Activated CD4-positive, alpha-beta memory T cell treated with anti-CD3 and anti-CD28 coated beads for 36 hours (primary cell): ENCODE measurements at places on chromosomes 5 and 9.

DNA sequence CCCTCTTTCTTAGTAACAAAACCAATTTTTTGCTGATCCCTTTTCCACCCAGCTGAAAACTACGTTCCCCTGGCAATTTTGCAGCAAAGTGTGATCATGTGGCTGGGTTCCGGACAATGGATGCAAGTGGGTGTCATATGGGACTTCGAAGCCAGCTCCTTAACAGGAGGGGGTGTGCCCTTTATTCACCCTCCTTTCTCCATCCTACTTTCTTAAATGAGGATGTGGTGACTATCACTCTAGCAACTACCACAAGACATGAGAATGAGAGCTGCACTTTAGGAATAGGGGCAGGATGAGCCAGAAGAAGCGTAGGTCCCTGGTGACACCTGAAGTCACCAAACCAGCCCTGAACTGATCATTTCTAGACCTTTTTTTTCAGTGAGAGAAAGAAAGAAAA, 58.9 kb downstream of the IRF1 start:
- H3K36me3 ChIP-seq, result peaks cover 10% of the 10 kb centered on the region
- H3K4me3 ChIP-seq, result no peak overlapping the region
- no peaks in the 10 kb centered on the region for H3K27me3 ChIP-seq
- no peak for DNase-seq
- peak overlapping the region; percentile 98 for H3K27ac ChIP-seq

GRCh38 chr5:148855249-148856008, 29.0 kb downstream of the ADRB2 start:
- H3K4me3 ChIP-seq, result no peak overlapping the region
- H3K27me3 ChIP-seq, result no peaks in the 10 kb centered on the region
- no peak overlapping the region for H3K27ac ChIP-seq
- no peaks in the 10 kb centered on the region for H3K36me3 ChIP-seq
- no peak for DNase-seq

- no peak overlapping the region for H3K27ac ChIP-seq
- H3K36me3 ChIP-seq, result peaks cover 7% of the 10 kb centered on the region
- H3K27me3 ChIP-seq, result no peaks in the 10 kb centered on the region
- no peak for DNase-seq
- no peak overlapping the region for H3K4me3 ChIP-seq
Measured at GRCh38 chr9:123872710-123873109, 57.2 kb downstream of the DENND1A start.

- H3K4me1 ChIP-seq, result peaks cover 69% of the 10 kb centered on the region
- no peak overlapping the region for H3K4me3 ChIP-seq
- DNase-seq, result no peak
- H3K27me3 ChIP-seq, result no peaks in the 10 kb centered on the region
- peaks cover 6% of the 10 kb centered on the region for H3K36me3 ChIP-seq
- no peak overlapping the region for H3K27ac ChIP-seq
Measured at GRCh38 chr5:14597080-14597479, 15.5 kb downstream of the OTULINL start.

- DNase-seq, result no peak
- H3K27ac ChIP-seq, result no peak overlapping the region
- no peak overlapping the region for H3K4me3 ChIP-seq
Measured at GRCh38 chr9:126151686-126152134, 174.9 kb upstream of the MVB12B start.

DNA sequence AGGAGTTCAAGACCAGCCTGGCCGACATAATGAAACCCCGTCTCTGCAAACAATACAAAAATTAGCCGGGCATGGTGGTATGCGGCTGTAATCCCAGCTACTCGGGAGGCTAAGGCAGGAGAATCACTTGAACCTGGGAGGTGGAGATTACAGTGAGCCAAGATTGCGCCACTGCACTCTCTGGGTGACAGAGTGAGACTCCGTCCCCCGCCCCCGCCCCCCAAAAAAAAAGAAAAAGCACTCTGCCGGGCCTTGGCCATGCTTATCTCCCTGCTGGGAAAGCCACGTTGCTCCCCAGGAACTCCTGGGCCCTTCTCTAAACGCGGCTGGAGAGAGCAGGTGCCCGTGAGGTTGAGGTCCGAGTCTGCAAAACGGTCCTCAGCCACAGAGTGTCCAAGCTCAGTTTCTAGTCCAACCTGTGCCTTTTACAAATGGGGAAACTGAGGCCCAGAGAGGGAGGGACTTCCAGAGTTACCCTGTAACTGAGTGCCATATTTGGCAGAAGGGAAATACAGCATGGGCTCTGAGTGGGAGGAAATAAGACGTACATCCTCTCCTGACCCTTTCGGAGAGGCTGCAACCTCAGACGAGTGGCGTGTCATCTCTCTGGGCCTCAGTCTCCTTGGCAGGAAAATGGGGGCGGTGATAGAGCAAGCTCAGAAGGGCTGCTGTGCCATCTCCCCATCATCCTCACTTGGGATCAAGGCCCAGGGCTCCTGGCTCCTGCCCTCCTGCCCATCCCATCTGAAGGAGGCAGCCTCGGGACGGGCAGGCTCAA, 6.6 kb upstream of the PHYHD1 start:
- DNase-seq, result peak; percentile 40
- H3K27ac ChIP-seq, result peak overlapping the region; percentile 28
- H3K4me1 ChIP-seq, result peaks cover 37% of the 10 kb centered on the region
- no peak overlapping the region for H3K4me3 ChIP-seq
- no peaks in the 10 kb centered on the region for H3K27me3 ChIP-seq

- no peak overlapping the region for H3K4me3 ChIP-seq
- H3K4me1 ChIP-seq, result no peaks in the 10 kb centered on the region
- H3K27me3 ChIP-seq, result no peaks in the 10 kb centered on the region
Measured at GRCh38 chr9:103942651-103943050, 151.5 kb upstream of the SMC2 start.

DNA sequence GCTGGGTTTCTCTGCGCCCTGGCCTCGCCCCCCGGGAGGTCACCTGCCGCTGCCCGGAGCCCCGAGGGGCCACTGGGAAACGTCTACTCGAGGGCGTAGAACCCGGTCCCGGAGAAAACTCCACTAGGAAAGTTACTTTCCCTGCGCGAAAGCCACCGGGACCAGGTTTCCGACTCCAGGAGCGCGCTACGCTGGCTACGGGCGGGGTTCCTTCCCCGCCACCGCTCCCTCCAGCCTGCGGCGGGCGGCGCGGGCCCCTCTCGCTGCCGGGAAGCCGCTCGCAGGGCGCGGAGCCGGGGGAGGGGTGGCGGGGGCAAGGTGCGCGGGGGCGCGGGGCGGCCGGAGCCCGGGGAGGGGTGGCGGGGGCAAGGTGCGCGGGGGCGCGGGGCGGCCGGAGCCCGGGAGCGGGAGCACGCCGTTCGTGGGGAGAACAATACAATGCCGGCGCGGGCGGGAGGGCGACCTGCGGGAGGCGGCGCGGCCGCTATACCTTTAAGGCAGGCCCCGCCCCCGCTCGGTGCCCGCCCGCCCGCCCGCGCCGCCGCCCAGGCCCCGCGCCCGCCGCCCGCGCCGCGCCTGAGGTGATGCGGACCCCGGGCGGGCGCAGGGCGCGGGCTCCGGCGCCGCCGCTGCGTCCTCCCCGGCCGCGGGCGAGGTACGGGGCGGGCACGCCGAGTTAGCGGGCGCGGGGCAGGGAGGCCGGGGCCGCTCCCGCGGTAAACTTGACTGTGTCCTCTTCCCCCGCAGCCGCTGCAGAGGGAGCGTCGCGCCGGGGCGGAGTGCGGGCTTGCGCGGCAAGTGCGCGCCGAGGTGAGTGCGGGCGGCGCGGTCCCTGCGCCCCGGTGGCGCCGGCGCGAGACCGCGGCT, 278.1 kb downstream of the AOPEP start:
- H3K36me3 ChIP-seq, result peaks cover 2% of the 10 kb centered on the region
- no peak overlapping the region for H3K27ac ChIP-seq

DNA sequence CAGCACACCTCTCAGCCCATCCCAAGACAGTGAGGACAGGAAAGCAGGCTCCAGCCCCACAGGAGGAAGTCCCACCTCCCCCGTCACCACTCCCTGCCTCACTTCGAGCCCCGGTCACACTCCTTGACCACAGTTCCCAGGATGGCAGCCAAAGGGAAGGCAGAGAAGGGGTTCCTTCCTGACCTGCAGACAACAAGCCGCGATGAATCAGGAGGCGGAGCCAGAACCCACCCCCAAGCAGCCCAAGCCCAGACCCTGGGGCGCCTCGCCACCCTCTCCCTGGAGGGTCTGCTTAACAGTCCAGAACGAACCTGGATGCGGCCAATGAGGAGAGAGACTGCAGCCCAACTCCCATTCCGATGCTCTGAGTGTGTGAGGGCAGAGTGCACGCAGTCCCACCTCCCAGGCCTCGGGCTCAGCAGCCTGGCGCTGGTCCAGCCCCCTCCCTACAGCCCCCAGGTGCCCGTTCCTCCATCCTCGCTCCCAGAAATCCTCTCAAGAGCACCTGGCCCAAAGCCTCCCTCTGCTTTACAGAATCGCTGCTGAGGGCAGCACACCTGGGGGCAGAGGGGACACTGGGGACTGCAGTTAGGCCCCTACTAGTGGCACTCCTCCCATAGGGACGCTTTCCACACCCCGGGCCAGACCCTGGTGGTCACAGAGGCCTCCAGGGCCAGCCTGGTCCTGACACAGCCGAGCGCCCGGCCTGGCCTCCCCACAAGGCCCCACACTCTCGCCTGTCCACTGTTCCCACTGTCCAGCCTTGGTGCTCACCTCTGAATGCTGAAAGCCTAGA, 69.6 kb upstream of the LRRTM2 start:
- no peak for DNase-seq
- H3K27me3 ChIP-seq, result no peaks in the 10 kb centered on the region
- no peaks in the 10 kb centered on the region for H3K4me1 ChIP-seq
- peaks cover 8% of the 10 kb centered on the region for H3K36me3 ChIP-seq

- no peaks in the 10 kb centered on the region for H3K4me1 ChIP-seq
- no peak for DNase-seq
- no peaks in the 10 kb centered on the region for H3K27me3 ChIP-seq
- no peak overlapping the region for H3K4me3 ChIP-seq
Measured at GRCh38 chr5:7638456-7638855, 212.5 kb downstream of the CFAP90 start.

DNA sequence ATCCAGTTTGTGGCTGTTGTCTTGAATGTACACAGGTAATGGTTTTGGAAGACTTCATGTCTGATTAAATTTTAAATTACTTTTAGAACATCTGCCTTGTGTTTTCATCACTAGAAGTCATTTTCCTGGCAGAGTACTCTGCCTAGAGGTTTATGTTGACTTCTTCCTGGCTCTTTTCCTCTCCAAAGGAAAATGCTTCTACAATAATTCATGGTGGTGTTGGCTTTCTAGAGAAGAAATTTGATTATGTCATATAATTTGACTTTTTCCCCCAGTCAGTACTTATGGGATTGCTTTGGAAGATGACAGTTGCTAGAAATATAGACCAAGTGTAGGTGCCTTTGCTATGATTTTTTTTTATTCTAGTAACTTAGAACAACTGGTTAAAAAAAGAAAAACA, 46.8 kb downstream of the F2RL2 start:
- H3K27ac ChIP-seq, result no peak overlapping the region
- H3K27me3 ChIP-seq, result no peaks in the 10 kb centered on the region
- H3K4me1 ChIP-seq, result peaks cover 9% of the 10 kb centered on the region
- no peak overlapping the region for H3K4me3 ChIP-seq
- no peak for DNase-seq

GRCh38 chr5:66169534-66169933, 25.4 kb downstream of the SREK1 start:
- peaks cover 36% of the 10 kb centered on the region for H3K4me1 ChIP-seq
- no peak for DNase-seq
- H3K27ac ChIP-seq, result no peak overlapping the region
- no peaks in the 10 kb centered on the region for H3K27me3 ChIP-seq

- H3K36me3 ChIP-seq, result no peaks in the 10 kb centered on the region
- DNase-seq, result no peak
- no peak overlapping the region for H3K27ac ChIP-seq
- peaks cover 35% of the 10 kb centered on the region for H3K27me3 ChIP-seq
- H3K4me1 ChIP-seq, result peaks cover 10% of the 10 kb centered on the region
Measured at GRCh38 chr5:31197183-31197582, 3.7 kb downstream of the CDH6 start.

GRCh38 chr9:8224381-8224801, 424.8 kb upstream of the DMAC1 start:
- H3K4me1 ChIP-seq, result no peaks in the 10 kb centered on the region
- no peak overlapping the region for H3K4me3 ChIP-seq
- H3K27me3 ChIP-seq, result peaks cover 1% of the 10 kb centered on the region
- DNase-seq, result no peak
- H3K36me3 ChIP-seq, result no peaks in the 10 kb centered on the region

DNA sequence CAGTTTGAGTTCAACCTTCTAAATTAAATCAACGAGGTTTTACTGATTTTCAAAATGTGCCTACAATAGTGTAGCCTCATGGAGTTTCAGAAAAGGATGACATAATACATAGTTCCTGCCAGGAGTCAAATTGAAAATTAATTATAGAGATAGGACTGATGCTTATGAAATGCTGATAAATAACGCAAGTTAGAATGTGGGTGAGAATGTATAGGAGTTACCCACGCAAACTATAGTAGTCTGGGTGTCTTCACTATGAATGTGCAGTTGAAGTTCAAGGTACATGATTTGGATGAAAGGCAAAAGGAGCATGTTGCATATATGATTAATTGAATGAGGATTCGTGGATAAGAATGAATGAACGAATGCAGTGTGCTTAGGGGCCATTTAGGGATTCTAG, 95.7 kb downstream of the SV2C start:
- H3K27me3 ChIP-seq, result no peaks in the 10 kb centered on the region
- no peaks in the 10 kb centered on the region for H3K36me3 ChIP-seq
- peaks cover 34% of the 10 kb centered on the region for H3K4me1 ChIP-seq

GRCh38 chr9:131096269-131097125, at the start of gene AIF1L:
Gene AIF1L (plus strand): TSS chr9:131096531. CDS start chr9:131096630, 99 bp downstream.
- peaks cover 7% of the 10 kb centered on the region for H3K4me1 ChIP-seq
- peak within 1 kb of the TSS; percentile 55 for H3K4me3 ChIP-seq
- H3K36me3 ChIP-seq, result no peaks in the 10 kb centered on the region
- H3K27me3 ChIP-seq, result peaks cover 28% of the 10 kb centered on the region
- H3K27ac ChIP-seq, result no peak within 1 kb of the TSS

GRCh38 chr9:76738402-76738801, 25.8 kb upstream of the PCA3 start:
- no peak for DNase-seq
- no peak overlapping the region for H3K4me3 ChIP-seq
- peaks cover 9% of the 10 kb centered on the region for H3K27me3 ChIP-seq
- no peaks in the 10 kb centered on the region for H3K36me3 ChIP-seq
- no peak overlapping the region for H3K27ac ChIP-seq
- no peaks in the 10 kb centered on the region for H3K4me1 ChIP-seq

DNA sequence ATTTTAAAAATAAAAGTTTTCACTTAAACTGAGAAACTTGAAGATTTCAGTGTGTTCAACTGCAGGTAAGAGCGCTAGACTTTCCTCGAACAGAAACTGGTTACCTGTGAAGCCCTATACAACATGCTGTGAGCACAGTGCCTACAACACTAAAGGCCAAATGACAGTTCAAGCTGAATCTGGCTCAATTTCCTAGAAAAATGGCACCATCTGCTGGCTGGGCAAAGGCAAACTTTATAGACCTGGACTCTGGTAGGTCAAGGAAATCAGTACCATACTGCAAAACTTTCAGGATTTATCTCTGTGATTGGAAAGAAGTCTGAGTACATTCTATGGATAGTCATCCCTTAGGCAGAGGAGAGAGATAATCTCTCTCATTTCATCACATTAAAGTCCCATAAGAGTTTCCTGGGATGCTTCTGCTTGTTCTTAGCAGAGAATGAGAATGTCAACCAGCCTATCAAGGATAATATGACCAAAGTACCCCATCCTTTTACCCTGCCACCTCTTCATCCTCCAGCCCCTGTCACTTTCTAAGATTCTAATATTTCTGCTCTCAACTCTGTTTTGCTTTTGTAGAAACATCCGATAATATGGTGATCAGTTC, 31.8 kb upstream of the FOXB2 start:
- no peak for DNase-seq
- H3K4me3 ChIP-seq, result no peak overlapping the region
- H3K27me3 ChIP-seq, result peaks cover 3% of the 10 kb centered on the region
- H3K36me3 ChIP-seq, result no peaks in the 10 kb centered on the region
